AG04450 (cell line): ENCODE measurements at places on chromosomes 3 and 15.

DNA sequence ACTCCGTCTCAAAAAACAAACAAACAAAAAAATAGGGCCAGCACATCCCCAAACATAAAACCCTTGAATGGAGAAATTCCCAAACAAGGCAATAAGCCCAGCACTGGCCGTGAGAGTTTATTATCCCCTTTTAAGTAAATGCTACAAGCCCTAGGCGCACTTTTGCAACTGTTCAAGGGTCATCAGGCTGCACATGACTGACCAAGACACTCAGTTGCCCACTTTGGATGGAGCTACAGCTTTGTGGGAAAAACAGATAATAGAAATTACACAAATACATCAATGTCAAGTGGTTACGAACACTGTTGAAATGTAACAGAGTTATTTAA lies 33.7 kb upstream of the ZNF445 start:
- DNase-seq = no peak

DNA sequence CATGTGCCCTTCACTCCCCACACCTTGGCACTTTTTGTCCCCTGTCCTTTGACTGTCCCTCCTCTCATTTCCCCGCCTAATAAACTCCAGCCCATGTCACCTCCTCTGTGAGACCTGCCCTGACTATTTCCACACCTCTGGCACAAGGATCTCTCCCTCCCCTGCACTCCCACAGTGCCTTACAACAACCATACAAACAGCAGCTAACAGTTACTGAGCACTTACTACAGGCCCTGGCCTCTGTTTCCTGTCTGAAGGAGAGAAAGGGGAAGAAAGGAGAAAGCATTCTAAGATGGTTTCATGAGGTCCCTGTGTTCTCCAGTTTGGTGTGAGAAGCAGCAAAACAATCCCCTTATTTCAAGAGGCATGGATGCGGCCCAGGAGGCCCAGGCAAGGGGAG lies 20.0 kb upstream of the TRH start:
- no peak for DNase-seq

DNA sequence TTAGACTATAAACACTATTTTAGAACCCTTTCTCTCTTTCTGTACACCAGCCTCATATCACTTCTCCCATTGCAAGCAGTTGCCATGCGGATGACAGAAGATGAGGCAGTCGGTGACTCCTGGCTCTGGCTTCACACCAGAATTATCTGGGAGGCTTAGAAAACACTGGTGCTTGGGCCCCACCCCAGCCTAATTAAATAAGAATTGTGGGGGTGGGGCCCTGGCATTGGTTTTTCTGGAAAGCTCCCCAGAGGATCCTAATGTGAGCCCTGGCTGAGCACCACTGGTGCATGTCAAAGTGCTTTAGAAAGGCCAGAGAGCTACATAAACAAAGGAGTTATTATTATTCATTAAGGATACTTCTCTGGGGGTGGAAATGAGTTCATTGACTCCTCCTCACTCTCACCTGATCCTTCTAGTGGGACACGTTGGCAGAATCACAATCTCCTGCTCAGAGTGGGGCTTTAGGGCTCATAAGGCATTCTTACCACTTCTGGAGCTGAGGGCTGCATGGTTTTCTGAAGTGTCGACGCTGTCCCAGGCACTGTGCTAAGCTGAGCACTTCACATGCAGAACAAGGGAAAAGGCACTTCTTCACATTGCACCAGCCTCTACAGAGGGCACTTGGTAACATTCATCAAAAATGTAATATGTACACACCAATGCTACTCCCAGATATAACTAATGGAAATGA lies 188.5 kb upstream of the TLE3 start:
- DNase-seq = no peak

DNA sequence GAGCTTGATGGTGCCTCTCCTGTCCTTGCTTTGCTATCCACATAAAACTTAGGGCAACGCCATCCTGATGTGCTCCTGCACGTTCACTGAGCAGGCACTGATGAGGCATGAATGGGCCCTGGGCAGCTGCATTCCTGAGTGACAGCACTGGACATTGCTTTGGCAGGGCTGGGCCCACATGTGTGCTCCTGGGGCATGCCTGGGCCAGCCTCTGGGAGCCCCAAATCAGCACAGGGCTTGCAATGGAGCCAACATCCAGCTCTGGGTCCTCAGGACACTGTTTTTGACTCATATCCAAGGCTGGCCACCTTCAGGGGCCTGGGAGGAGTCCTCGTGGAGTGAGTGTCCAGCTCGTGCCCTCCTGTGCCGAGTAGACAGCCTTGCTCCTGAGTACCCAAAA lies 5.9 kb upstream of the TKT start:
- DNase-seq = no peak

GRCh38 chr3:13419505-13420044 lies 547 bp downstream of the NUP210 start:
- DNase-seq = no peak

DNA sequence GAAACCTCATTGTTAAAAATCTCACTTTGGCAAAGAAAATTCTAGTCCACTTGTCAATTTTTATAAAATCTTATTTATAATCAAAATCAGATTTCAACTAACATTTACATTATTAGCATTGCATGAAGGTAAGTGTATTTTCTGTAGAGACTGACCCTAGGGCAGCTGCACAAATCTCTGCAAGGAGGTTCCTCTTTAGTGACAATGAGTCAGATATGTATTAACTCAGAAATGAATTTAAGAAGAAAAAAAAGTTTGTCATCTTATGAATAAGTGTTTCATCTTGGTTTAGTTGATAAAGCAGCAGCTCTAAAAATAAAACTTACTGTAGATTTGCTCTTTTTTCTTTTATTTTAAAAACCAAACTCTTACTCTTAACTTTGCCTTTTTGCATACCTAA lies 9.0 kb upstream of the GNB4 start:
- DNase-seq = no peak

- DNase-seq = no peak
These were observed 110.9 kb downstream of the FRMD5 start for GRCh38 chr15:44084171-44084570.

DNA sequence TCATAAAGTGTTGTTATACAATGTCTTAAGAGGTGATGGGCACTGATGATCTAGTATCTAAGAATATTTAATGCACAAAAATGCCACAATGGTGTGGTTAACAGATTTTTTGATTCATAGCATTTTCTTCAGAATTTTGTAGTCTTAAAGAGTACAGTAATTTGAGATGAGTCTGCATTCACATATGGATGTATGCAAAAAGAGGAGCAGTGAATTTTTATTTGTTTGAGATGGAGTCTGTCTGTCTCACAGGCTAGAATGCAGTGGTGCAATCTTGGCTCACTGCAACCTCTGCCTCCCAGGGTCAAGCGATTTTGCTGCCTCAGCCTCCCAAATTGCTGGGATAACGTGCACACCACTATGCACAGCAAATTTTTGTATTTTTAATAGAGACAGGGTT lies 110.5 kb downstream of the ZPLD1 start:
- no peak for DNase-seq

DNA sequence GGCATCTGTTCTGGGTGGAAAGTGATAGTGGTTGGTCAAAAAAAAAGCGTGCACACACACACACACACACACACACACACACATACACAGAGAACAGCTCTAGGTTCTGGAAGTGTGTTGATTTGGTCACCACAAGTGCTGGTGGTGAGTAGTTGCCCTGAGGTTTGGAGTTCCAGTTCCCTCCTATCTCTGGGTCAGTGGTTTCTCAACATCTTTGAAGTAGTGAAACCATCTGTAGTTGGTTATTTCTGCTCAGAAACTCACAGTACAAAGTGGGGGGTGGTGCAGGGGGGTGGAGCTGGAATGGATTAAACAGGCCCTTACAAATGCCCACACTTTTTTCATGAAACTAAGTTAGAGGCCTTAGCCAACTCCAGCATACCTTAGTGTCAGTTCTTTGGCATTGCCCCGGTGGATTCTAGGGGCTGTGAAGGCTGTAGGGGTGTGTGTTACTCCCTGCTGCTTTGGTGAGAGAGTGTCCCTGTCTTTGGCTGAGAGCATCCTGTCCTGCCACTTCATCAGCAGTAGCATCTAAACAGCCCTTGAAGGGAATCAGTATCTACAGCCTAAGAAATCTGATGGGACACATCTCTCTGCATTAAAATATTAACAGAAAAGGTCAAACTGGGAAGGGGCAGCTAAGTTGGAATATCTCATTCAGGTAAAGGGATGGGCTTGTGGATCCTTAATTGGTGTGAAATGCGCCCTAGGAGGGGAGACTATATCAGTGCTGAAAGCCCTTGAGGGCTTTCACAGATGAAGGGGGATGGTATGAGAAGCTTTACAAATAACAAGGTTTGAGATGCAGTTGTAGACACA lies 20.6 kb downstream of the SMAD3 start:
- DNase-seq = peak; percentile 62

DNA sequence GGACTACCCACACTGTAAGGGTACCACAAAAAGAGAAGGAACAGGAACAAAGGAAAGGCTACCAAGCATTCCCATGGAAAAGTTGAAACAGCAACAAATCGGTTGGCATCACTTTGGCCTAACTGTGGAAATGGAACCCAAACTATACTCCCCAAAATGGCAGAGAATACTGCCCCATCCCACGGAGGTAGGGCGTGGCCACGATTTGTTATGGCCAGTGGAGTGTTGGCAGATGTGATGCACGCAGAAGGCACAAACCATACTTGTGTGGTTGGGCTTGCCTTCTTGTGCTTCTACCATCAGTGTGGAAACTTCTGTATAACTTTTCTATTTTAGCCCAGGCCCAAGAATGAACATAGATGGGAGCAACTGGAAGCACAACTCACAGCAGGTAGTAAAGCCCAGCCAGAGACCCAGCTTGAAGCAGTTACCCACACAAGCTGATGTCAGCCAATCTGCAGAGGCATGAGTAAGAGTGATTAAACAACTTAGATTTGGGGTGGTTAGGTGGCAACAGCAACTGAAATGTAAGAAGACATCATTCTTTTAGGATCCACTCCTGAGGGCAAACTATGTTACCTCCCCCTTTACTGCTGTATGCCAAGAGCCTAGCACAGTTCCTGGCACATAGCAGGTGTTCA lies 64.1 kb downstream of the BTD start:
- no peak for DNase-seq

GRCh38 chr15:51093488-51093838 lies 1.2 kb downstream of the TNFAIP8L3 start:
- DNase-seq = no peak

- no peak for DNase-seq
These were observed 899.8 kb downstream of the MCTP2 start for GRCh38 chr15:95131131-95131556.

GRCh38 chr15:41484937-41485625 lies 8.6 kb upstream of the ITPKA start:
- no peak for DNase-seq

GRCh38 chr3:83457551-83457950 lies 1501.2 kb upstream of the CADM2 start:
- DNase-seq = no peak

DNA sequence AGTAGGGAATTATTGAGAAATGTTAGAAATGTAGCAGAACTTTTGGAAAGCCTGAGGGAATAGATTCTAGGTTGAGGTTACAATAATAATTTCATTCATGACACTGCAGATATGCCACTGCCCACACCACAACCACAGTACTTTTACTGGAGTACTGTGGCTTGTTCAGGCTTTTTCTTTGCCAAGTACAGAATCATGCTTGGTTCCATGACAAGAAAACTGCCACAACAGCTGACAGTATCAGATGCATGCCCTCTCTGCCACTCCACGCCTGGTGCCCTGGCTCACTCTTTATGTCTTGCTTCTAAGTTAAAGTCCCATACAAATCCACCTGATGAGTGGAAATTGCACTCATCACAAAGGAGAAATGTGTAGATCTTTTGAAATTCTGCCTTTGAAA lies 398.6 kb downstream of the ZIC1 start:
- DNase-seq = no peak

DNA sequence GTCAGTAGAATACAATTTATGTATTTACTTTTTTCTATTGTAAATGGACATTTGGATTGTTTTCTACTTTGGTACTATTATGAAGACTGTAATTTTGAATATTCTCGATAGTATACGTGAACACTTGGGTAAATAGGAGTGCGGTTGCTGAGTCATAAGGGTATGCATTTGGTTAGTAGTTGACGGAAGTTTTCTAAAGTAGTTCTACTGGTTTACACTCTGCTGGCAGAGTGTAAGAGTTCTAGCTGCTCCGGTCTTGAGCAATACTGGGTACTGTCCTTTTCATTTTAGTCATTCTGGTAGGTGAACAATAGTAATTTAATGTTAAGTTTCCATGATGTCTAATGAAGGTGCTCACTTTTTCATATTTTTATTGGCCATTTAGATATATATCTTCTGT lies 70.0 kb downstream of the MEF2A start:
- no peak for DNase-seq

DNA sequence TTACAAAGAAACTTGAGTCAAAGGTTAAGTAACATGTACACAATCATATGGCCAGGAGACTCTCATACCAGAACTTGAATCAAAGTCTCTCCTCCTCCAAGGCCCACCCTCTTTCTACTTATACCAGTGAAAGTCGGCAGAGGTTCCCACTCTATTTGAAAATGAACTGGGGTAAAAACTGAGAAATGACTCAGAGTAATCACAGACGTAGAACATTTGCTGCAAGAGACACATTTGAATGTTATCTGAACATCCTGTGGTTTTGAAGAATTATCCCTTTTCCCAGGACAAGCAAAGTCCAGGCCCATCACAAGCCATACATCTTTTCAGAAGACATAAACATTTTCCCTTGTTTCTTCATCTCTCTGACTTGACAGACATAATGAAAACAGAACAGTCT lies 55.8 kb downstream of the SHOX2 start:
- no peak for DNase-seq
